ENCODE measurements at places on chromosomes 12 and 14.

GRCh38 chr14:35088514-35088913, 33.3 kb downstream of the PPP2R3C start:
- DNase-seq, result no peak

DNA sequence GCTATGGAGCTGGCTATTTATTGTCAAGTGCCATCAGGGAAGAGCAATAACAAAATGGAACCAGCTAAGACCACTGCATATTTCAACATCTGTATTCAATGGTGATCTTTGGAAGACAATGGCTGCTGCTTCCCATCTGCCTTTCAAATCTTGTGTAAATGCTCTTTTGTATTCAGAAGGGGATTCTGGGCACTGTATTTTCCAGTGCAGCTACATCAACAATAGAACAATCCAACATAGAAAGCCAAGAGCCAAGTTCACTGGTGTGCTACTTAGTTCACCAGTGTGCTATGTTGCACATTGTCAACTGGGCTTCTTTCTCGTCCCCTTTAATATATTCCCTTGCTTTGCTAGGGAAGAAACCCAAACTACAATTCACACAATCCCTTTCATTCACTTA, 128.8 kb upstream of the OR4E1 start:
- DNase-seq, result no peak

DNA sequence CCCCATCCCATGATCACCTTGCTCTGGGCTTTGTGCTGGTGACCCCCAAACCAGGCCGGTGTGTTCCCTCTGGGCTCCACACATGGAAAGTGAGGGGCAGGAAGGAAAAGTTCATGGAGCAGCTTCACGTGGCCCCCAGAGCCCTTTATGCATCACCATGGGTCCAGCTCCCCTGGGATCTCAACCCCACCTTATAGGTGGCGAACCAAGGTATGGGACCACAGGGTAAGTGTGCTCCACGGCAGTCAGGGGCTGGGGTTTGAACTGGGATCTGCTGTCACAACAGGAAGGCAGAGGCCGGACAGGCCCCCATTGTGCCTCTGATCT, 7.4 kb upstream of the BEGAIN start:
- no peak for DNase-seq

GRCh38 chr12:103020839-103021238, 63.4 kb downstream of the ASCL1 start:
- no peak for DNase-seq

DNA sequence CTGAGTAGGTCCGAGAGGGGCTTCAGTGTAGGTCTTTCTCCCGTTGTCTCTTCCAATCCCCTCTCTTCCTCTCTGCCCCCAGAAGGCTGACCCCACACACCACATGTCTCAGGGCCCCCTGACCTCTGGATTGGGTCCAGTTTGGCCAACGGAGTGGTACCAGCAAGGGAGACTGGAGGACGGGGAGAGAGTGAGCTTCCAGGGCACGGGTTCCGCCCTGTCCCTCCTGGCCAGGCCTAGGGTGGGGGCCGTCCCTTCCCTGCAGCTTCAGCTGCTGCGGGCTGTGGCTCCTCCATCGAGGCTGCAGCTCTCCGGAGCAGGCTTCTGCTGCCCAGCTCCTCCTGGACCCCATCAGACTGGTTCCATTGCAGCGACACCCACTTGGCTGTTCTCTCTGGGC, 17.4 kb downstream of the FZD10 start:
- DNase-seq, result no peak

DNA sequence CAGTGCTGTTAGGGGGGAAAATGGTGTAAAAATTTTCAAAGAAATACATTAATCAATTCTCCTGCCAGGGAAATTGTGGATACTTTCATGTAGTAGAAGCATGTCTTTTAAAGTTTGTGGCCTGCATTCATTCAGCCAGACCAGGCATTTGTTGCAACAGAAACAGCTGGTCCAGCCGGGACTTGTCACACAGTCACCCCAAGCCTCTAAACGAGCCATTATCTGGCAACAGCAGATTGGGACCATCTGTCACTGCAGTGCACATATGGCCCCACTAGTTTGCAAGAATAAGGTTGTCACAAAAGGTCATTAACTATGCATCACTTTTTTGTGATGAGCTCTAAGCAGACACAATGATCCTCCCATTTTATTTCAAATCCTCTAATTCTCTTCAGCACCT, 193.9 kb downstream of the PHLDA1 start:
- no peak for DNase-seq

GRCh38 chr14:101489092-101489760, 72.1 kb upstream of the DIO3 start:
- no peak for DNase-seq

DNA sequence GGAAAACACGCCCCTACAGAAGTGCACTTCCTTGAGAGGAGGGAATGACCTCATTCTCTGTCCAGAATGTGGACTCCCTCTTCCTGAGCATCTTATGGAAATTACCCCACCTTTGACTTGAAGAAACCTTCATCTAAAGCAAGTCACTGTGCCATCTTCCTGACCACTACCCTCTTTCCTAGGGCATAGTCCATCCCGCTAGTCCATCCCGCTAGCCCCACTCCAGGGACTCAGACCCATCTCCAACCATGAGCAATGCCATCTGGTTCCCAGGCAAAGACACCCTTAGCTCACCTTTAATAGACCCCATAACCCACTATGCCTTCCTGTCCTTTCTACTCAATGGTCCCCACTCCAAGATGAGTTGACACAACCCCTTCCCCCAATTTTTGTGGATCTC, 5.0 kb upstream of the INHBE start:
- no peak for DNase-seq

DNA sequence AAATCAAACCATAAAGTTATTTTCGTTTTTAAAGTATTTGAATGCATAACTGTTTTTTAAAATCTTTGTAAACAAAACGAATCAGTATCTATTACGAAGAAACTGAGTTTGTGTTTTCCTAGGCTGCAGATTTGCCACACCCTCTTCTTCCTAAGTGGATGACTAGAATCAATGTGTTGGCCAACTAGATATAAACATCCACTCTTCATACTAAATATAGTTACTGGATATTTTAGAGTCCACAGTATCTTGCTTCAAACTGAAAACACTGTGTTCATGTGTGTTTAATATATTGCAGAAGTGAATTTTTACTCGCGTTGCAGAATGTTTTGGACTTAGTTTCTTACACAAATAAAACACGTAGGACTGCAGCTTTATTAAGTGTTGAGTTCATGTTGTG, 63.2 kb downstream of the KLHL28 start:
- DNase-seq, result no peak

DNA sequence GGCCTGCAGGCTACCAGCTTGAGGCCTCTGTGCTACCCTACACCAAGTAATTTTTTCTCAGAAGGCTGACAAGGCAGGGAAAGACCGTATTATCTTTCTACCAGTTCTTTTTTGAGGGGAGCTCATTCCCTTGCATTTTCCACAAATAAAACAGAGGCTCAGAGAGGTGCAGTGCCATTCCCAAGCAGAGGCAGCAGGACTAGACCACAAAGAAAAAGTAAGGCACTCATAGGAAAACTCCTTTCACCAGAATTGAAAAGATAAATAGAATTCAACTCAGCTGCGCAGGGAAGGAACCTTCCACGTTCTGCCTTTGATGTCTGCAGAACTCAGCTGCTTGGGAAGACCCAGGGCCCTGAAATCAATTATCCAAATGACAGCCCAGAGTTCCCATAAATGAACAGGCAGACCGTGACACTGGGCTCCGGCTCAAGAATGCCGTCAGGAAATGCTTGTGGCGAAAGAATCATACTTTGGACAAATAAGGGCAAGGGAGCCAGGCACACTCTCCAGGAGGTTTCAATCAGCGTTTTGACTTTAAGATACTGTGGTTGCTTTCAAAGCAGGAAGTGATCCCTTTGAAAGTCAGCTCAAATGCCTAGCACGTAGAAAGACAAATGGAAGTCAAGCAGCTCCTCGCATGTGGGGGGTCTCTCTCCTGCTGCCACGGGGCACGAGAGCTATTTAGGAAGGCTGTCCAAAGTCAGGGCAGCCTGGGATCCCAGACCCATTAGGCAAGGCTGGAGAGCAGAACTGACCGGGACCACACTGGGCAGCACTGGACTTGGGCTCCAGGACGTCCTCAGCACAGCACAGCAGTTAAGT, 14.0 kb downstream of the KCTD10 start:
- no peak for DNase-seq

DNA sequence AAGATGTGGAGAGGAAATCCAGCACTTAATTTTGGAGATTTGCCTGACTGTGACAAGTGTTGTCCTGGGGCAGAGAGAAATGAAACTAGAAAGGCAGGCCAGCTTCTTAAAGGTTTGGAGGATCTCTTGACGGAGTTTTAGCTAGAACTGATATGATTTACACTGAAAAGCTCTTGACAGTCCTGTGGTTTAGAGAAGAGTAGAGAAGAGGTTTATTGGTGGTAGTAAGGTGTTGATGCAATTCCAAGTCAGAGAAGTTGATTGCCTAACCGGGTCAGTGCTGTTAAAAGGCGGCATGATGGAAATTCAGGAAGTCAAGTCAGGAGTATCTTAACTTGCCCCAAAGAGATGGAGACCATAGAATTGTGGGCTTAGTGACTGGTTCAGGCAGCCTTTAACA, 89.0 kb upstream of the TRAF3 start:
- no peak for DNase-seq

DNA sequence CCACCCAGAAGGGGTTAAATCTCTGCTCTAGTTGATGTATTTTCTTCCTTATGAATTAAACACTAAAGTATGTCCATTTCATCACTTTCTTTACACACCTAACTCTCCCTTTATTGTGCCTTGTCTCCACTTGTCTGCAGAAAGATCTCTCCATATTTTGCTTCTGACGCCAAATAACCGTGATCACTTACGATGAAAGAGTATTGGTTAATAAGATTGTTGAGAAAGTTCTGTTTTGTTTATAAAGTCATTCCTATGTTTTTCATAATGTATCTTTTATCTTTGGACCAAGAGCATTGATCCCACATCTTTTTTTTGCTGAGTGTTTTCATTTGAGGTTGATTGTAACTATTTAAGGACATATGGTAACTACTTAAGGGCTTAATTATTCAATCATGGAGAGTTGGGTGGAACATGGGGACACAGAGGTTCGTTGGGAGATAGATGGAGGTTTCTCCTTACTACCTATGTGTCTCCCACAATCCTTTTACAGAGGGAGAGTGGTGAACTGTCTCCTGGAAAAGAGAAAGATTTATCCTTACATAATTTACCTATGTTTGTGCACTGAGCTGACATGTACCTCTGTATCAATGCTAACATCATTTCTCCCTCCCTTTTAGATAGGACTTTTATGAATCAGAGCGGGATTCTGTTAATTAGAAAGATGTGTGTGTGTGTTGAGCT, 120.7 kb upstream of the SLC38A2 start:
- DNase-seq, result no peak

GRCh38 chr14:87838931-87839330, 154.1 kb downstream of the GALC start:
- DNase-seq, result no peak

DNA sequence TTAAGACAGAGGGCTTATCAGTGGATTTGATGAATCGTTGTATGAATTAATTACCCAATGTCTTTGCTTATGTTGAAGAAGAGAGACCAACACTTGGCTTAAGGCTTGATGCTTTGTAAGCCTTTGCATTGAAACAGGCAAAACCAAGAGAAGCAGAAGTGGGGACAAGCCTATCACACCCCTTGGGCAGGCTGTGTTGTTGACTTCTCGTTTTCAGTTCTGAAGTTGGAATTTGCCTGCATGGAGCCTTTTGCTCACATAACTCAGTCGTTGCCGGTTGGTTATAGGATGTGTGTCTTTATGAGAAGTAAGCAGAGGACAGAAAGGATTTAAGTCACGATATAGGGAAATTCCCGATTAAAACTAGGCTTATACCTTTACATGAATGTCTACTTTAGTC, 94.7 kb downstream of the CCDC92 start:
- DNase-seq, result no peak

GRCh38 chr12:90060031-90060430, 351.4 kb upstream of the ATP2B1 start:
- no peak for DNase-seq

GRCh38 chr12:102365365-102365764, 115.0 kb downstream of the IGF1 start:
- DNase-seq, result no peak

DNA sequence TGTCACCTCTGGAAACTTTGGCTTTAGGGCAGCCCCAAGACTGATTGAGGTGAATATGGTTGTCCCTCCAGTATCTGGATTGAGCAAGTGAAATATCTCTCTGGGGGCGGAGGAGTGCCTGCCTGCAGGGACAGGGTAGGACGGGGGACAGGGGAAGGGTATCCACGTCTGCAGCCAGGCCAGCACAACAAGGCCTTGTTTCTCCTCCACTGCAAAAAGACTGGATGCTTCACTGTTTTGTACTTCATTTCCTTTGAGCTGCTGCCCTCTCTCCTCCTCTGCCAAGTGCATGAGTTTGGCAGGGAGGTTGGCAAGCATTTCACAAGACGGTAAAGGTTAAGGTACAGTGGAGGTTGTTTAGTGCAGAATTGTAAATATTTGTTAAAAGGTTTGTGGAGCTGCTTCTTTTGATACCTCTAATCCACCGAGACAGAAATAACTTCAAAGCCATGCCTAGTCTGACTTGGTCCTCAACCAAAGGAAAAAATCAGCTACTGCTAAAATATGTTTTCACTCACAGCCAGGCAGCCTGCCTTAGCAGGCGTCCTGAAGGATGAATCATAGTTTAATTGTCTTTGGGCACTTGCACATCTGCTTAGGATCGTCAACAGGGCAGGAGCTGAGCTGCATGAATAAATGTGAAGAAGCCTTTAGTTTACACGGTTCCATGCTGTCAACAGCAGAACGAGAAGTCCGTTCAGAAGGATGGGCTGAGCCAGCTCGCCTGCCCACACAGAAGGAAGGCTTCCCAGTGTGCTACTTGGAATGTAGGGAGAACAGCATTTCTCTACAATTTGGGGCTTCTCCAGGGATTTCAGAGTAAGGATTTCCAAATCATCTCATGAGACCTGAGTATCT, 269.7 kb downstream of the TTC6 start:
- no peak for DNase-seq

DNA sequence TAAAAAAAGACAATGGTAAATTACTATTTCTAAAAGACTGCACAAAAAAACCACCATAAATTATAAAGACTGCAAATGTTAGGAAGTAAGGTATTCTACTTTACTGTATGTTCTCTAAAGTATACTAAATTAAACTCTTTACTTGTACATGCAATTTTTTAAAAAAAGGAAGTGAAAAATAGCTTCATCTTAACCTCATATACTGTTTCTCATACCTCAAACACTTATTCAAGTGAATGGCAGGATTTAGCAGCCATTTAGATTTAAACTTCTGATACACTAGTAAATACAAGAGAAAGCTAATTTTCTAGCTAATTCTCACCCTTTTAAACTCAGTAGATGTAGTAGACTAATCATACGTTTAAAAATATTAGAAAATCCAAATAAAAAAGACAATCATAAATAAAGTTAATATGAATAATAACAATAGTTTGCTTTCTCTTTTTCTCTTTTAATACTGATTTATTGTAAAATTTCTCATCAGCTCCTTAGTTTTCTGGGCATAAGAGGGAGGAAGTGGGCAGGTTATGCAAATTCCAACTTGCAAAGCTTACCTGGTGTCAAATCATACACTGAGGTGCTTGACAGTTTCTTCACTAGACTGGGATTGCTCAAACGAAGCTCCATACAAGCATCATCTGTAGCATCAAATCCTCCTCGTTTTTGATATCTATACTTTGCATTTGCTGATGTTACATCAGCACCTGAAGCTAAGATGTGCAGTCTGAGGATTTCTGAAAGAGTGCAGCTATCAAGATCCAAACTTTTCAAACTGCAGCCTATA, 71.0 kb upstream of the CFL2 start:
- DNase-seq, result no peak
